ENCODE measurements at places on chromosomes 5 and 9.

- no peak for DNase-seq
Measured at GRCh38 chr5:10685115-10685521, 75.9 kb downstream of the DAP start.

GRCh38 chr5:135242021-135242865, 156.8 kb downstream of the MACROH2A1 start:
- no peak for DNase-seq

DNA sequence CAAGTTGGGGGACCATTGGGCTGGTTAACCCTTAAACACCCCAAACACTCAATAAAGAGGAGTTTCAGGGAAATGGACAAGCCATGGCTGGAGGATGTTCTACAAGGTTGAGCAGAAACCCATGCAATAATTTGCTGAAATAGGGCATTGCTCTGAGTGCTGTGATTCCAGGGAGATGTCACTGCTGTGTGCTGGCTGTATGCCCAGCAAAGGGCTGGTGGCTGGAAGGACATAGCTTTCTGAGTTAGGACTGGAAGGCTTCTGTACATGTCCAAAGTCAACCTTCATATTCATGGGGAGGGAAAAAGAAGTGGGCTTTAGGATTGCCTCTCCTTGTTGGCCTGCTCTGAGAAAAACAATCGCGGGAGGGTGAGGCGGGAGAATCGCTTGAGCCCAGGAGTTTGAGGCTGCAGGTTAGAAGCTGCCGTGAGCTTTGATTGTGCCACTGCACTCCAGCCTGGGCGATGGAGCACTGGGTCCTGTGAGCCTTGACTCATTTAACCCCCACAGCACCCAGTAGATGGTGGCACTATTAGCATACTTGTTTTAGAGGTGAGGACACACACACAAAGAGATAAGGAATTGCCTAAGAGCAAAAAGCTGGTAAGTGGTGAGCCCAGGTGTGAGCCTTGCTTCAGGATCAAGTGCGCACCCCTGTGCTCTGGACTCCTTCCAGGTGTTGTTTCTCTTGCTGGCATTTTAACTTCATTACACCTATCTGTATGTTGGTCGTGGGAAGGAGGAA, 20.4 kb downstream of the IL12B start:
- no peak for DNase-seq

DNA sequence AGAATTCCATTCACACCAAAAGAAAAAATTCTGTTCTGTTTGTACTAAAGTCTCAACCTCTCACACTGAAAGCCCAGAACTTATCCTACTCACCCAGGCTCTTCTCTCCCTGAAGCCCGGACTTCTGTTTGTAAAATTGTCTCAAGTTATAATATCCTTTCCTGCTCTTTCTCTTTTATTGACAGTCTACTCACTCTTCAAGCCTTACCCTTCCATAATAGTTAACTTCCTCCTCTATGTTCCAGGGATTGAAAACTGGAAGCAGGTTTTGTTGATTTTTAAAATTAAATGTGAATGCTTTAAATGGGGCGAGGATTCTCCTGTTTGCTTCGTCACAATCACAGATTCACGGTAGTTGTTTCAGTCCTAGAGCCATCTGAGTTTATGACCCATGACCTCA, 51.7 kb upstream of the CCDC112 start:
- DNase-seq, result no peak

GRCh38 chr9:91954841-91955471, 4.9 kb upstream of the ROR2 start:
- DNase-seq, result no peak

DNA sequence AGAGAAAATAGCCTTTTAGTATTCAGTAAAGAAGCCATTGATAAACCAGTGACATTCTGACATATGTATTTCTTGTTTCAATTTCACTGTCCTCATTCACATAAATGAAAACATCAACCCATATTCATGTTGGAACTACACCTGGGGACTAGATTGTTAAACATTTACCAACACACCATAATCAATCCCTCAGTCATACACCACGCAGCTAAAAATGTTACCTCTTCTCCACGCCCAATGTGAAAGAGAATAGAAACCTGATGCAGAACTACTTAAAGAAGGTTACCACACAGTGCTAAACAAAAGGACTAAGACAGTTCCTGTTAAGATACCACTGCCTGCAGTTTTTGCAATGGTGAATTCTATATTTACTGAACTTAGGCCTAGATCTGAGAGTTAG, 518.9 kb downstream of the PRELID2 start:
- no peak for DNase-seq

DNA sequence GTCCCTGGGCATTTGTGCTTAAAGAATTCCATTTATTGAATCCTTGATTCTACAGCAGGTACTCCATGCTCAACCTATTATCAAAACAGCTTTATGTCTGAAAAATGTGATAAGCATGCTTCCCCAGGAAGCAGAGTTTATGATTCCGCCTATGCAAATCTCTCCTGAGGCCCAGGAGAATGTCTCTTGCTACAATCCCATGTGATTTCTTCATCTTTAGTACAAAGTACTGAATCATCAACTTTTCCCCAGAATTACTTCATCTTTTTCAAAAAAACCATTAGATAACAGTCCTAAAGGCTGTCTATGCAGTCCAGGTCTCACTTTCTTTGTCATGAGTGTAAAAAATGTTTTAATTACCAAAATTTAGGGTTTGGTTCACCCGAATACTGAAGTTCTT, 130.2 kb upstream of the ADAMTSL1 start:
- DNase-seq, result no peak

GRCh38 chr5:170644501-170644900, 139.0 kb upstream of the GABRP start:
- DNase-seq, result no peak

- DNase-seq, result no peak
Measured at GRCh38 chr9:77020413-77021290, 1.2 kb downstream of the FOXB2 start.

GRCh38 chr5:103244398-103244797, 14.2 kb upstream of the MACIR start:
- no peak for DNase-seq

GRCh38 chr5:80217667-80218066, 38.2 kb downstream of the SERINC5 start:
- DNase-seq, result no peak

- DNase-seq, result no peak
Measured at GRCh38 chr9:3479514-3480352, 46.1 kb downstream of the RFX3 start.

GRCh38 chr9:13665418-13666066, 386.1 kb upstream of the MPDZ start:
- no peak for DNase-seq

GRCh38 chr5:59607138-59607765, 286.3 kb downstream of the PDE4D start:
- no peak for DNase-seq

- DNase-seq, result no peak
Measured at GRCh38 chr9:133429214-133429613, 7.0 kb downstream of the ADAMTS13 start.

DNA sequence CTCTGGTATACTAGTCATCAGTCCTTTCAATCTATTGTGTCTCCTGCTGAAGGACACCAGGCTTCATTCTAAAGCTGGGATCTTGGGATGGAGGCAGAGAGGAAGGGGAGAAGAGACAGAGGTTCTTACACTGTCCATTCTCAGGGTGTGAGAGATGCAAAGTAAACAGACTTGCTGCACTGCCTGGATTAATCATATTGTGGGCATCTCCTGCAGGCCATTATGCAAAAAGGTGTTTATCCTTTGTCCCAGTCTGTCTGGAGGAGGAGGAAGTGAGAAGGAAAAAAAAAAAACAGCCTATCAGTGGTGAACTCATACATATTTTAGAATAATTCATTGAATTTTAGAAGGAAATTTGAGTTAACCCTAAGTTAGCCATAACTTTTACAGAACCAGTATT, 92.9 kb upstream of the TNPO1 start:
- no peak for DNase-seq

DNA sequence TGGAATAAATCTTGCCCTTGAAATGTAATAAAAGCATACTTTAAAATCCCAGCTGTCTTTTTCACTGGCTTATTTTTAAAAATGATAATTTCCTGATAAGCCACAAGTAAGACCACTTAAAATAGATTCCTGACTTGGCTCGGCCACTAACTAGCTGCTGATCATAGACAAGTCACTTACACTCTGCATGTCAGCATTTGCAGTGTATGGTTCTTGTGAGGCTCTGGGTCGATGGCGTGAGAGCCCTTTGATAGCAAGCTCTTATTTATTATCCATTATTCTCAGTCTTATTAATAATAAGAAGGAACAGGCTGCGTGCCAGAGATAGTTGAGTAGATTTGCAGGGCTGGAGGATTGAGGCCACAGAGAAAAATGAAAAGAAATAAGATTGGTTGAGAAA, 110.7 kb upstream of the IL12B start:
- no peak for DNase-seq

DNA sequence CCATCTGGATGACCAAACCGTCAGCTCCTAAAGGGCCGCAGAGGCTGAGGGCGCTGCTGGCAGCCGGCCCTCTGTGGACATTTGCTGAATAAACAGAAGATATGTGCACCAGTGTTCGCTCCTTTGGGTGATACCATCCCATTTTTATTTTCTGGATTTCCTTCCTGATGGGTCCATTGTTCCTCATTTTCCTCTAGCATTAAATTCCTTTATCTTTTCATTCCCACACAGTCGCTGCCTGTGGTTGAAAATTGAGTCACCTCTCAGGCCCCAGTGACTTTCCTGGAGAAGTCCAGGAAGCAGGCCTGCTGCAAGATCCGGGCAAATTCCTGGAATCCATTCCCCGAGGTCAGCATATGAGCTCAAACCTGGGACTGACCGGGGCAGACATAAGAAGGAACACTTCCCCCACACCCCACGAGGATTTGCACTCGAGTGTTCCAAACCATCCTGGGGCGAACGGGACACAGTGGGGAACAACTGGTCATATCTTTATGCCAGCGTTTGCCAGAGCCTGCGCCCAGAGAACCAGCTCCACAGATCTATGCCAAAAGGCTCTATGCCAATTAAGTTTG, 86.7 kb upstream of the PCA3 start:
- no peak for DNase-seq

DNA sequence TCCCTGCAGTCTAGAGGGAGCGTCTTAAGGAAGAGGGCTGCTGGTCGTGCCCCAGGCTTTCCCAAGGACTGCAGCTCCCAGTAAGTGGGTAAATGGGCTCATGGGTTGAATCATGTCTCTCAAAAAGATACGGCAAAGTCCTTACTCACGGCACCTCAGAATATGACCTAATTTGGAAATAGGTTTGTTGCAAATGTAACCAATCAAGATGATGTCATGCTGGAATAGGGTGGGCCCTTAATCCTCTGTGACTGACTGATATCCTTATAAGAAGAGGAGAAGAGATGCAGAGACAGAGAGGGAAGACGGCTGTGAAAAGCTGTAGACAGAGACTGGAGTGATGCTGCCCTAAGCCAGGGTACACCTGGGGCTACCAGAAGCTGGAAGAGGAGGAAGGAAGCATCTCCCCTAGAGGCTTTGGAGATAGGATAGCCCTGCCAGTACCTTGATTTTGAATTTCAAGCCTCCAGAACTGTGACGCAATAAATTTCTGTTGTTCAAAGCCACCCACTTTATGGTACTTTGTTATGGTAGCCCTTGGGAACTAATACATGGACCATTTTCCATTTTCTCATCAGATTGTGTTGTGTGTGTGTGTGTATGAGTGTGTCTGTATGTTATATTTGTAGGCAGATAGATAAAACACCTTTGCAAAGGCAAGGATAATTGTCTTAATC, 15.0 kb downstream of the GALNT10 start:
- DNase-seq, result no peak

DNA sequence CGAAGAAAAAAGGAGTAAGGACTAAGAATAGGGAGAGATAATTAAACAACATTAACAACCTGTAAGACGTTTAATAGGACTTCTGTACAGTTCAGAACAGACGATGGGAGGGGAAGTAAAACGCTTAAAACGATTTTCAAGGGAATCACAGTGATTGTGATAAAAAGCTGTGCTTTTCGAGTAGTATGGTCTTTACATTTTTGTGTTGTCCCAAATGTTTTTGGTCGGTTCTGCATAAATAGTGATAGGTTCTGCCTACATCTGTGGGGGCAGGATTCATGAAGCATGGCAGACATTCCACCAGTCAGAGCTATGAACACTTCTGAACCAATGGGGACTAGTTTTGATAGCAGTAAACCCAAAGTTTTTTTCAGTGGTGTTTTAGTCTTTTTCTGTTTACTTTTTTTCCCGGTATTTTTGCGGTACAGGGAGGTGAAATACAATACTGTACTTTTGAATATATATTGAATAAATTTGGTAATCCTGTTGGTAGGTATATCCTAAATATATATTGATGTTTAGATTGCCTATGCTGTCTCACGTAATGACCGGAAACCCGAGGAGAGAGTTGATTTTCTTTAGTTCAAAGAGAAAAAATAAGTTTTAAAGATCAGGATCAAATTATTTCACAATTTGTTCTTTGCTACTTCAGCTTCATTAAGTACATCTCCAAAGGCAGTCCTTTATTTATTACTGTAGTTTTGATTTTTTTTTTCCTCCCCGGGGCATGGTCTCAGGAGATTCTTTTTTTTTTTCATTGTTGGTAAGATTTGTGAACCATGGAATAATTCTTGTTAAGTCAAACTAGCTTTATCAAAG, 1.3 kb downstream of the ERBIN start:
- DNase-seq, result no peak

DNA sequence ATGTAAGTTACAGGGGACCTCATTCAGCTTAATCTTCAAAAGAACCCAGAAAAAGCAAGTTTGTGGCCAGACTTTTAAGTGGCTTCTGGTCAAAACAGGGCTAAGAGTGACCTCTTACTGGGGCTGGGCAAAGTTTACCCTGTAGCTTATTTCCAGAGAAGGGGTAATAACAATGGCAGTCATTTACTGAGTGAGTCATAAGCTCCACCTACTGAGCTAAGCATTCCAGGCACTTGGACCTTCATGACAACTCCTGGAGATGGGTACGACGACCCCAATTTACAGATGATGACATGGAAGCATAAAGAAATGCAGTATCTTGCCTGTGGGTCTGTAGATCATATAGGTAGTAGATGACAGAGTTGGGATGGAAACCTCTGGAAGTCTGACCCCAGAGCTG, 4.7 kb upstream of the GPR151 start:
- DNase-seq, result no peak

DNA sequence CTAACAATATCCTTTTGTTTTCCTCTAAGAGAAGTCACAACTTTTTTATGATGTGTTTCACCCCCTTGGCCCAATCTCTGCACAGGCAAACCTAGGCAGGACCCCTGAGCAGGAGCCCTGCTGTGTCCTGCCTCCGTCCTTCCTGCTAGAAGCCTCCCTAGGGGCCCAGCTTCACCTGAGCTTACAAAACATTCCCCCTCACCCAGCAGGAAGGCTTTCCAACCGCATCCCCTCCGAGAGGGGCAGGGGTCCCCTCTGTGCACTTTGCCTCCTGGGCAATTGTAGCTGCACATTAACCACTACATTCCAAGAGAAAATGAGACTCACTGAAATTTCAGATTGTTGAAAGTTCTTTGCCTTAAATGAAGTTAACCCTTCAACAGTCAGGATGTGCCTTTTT, 176.2 kb downstream of the IRX2 start:
- no peak for DNase-seq
